ENCODE measurements at places on chromosomes 2 and 18. TPM values are rescaled to one million over a fixed set of nuclear protein-coding genes. Genes with fewer than 3 reads are reported as not detected.

Gene CCDC148
- total RNA-seq: 0.64 TPM

Gene ABCG8
- total RNA-seq: not detected

Gene LOXHD1
- 0.76 TPM for total RNA-seq

Gene HOXD8
- 2.1 TPM for total RNA-seq

Gene IGFBP5
- total RNA-seq: 101 TPM

Gene BUB1
- 10.9 TPM for total RNA-seq

Gene L3MBTL4
- 10.1 TPM for total RNA-seq

Gene EPHA4
- total RNA-seq: 17.7 TPM

- no peak for DNase-seq
These were observed 1.6 kb downstream of the MFSD2B start for GRCh38 chr2:24011250-24012104.

DNA sequence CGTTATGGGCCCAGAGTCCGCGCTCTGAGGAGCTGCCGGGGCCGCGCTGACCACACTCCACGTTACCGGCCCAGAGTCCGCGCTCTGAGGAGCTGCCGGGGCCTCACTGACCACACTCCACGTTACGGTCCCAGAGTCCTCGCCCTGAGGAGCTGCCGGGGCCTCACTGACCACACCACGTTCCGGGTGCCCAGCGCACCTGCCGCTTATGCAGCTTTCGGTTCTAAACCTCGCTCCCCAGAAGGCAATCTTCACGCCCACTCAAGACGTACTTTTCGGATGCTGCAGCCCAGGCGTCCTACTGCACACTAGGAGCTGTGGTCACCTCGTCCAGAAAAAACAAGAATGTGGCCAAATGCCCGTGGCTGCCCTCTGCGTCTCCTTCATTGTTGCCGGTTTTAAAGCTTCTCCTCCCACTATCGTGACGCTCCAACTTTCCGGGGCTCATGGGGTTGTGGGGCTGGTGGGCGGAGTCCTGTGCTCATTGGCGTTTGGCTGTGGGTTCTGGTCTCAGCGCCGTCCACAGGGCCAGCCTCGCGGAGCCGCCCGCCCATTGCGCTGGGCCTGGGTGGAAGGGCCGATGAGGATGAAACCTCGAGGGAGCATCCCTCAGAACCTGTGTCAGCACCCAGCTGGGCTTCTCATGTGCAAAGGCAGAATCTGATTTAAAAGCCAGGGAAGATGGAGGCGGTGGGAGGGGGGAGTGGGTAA, 11.9 kb downstream of the KCNG2 start:
- no peak for DNase-seq

DNA sequence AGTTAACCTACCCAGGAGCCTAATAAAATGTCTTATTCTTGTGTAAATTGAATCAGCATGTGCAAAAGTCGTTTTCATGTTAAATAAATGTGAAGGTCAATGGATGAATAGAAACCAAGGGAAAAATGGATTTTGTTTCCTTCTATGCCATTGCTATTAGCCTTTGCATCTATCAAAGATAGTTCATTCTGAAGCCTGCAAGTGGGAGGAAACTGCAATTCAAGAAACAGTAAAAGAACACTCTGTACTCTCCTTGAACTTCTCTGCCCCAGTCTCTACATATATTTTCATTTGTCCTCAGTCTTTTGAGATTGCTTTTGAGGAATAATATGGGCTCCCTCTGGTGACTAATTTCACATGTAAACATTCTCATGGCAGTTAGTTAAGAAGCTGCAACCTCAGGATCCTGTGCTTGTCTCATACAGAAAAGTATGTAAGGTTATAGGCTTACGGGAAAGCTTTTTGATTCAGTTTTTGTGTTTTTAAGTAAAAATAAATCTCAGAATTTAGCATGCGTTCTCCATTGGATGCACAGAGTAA, 1590.0 kb upstream of the LRRTM1 start:
- DNase-seq: peak; percentile 28

DNA sequence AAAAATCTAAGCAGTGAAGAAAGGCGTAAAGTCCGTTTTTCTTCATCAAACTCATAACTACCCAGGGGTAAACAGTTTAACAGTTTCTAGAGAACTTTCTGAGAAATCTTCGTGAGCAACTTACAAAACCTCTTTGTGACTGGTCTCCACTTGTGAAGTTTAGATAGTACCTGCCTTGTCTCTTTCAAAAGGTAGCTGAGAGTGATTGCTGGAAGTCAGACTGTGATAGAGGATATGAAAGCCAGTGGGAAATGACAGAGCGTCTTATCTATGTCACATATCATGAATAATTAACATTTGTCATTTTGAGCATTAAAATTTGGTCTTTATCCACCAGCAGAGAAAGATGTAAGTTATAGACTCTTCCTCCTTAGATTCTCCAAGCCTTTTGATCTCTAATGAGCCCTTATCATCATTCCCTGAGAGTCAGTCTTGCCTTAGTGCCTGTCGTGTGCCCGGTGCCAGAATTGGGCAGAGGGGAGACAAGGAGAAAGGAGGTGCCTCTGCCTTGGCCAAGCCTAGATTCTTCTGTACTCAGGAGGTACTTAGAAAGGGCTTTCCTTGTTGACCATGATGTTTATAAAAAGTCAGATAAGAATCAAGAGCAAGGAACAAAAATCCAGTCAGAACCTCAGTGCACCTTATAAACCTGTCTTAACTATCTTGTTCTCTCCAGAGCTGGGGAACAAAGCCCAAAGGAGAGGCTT, 205.1 kb upstream of the EPAS1 start:
- no peak for DNase-seq

DNA sequence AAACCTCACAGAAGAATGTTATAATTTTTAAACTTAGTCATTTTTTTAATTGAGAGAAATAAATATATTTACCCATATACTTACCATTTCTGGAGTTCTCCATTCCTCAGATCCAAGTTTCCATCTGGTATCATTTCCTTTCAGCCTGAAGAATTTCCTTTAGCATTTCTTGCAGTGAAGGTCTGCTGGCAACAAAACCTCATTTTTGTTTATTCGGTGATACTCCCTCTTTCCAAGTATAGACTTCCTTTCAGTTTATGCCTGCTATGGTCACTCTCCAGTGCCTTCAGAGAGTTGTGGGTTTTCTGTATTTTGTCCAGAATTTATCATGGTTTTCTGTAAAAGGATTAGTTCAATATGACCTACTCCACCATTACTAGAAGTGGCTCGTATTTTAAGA, 17.0 kb downstream of the WDPCP start:
- no peak for DNase-seq

GRCh38 chr2:78245394-78246135, 723.4 kb upstream of the LRRTM4 start:
- DNase-seq: no peak

- DNase-seq: no peak
These were observed 19.5 kb upstream of the TSPYL6 start for GRCh38 chr2:54275541-54275940.

DNA sequence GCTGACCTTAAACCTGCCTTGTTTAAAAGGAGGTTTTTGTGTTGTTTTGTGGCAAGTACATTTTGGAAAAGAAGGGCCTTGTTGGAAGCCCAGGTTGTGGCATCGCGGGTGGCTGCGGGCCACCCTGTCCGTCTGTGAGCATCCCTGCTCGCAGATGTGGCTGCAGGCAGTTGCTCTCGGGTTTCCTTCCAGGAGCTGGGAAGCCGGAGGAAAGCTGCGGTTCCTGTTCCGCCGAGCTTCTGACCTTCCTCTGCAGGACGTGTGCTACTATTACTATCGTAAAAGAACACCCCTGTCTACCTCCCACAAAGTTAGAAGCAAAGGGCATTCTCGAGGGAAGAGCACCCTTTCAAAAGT, 766 bp downstream of the MFF start:
- peak; percentile 75 for DNase-seq

- no peak for DNase-seq
These were observed 89.0 kb downstream of the GALNT14 start for GRCh38 chr2:31049264-31049663.

GRCh38 chr2:27915191-27915590, 24.7 kb downstream of the BABAM2 start:
- no peak for DNase-seq

DNA sequence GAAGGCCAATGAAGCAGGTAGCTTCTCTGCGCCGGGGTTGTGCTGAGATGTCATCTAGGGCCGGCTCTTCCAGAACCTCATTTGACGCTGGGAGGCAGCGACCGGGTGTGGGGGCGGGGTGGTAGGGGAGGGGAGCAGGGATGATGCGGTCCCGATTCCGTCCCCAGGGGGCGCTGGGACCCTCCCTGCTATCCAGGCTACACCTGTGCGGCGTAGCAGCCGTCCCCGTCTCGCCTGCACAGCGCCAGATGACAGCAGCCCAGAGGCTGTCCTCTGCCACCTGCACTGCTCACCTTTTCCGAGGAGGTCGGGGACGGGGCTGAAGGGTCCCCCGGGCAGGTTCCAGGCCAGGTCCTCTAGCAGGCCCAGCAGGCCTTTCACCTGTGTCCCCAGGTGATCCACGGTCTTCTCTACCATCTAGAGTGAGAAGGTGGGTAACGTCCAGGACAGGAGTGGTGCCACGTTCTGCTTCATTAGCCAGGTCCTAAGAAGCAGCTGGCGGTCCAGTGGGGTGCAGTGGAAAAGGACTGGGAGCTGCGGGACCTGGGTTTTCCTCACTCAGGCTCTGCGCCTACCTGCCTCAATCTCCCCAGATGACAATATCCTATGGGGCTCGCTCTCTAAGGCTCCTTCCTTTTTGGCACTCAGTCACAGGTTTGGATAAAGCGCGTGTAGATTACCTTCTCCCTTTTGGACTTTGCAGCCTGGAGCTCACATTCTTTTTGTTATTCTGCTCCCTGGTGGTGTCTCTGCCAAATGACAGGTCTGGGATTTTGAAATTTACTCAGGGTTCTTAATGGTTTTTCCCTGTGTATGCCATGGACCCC, 56.0 kb upstream of the RAB6C start:
- DNase-seq: no peak

DNA sequence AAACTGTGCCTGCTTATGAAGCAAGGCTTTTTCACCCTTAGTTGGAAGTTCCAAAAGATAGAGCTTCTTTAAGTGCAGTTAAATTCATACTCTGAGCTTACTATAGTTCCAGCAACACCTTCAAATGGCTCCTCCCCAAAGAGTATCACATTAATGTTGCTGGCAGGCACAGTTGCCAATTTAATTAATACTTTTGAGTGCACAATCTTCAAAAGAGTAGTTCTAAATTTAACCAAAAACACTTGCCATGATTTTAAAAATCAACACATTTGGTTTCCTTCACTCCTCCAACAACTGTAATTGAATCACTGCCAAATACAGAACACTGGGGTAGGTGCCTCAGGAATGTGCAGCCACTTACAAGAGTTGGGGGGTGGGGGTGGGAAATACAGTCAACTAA, 150.6 kb upstream of the UBE2E3 start:
- no peak for DNase-seq

GRCh38 chr2:109123586-109124201, 5.3 kb upstream of the SH3RF3 start:
- no peak for DNase-seq

GRCh38 chr2:238689871-238690389, 158.0 kb upstream of the TWIST2 start:
- no peak for DNase-seq

DNA sequence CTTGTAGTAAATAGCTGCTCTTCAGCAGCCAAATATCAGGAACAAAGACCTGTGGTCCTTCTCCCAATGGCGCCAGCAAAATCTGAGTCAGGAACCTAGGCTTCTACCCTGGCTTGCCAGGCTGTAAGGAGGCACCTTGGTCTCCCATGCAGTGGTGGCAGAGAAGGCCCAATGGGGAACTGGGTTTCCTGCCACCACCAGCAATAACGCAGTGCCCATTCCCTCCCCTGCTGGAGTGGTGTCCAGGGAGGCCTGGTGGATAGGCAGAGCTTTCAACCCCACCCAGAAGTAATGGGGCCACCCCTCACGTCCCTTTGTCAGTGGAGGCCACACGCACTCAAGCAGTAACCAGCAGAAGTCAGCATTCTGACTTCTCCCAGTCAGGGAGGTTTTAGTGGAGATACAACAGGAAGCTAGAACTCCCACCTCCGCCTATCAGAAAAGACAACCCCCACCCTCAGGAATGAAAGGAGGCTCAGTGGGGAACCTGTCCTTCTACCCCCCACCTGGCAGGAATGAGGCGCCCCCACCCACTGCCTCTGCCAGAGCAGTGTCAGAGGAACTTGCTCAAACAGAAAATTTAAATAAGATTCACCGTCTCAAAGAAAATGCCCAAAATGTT, 132.4 kb downstream of the COPS8 start:
- no peak for DNase-seq

GRCh38 chr2:230991598-230991997, 4.3 kb upstream of the SPATA3 start:
- no peak for DNase-seq

DNA sequence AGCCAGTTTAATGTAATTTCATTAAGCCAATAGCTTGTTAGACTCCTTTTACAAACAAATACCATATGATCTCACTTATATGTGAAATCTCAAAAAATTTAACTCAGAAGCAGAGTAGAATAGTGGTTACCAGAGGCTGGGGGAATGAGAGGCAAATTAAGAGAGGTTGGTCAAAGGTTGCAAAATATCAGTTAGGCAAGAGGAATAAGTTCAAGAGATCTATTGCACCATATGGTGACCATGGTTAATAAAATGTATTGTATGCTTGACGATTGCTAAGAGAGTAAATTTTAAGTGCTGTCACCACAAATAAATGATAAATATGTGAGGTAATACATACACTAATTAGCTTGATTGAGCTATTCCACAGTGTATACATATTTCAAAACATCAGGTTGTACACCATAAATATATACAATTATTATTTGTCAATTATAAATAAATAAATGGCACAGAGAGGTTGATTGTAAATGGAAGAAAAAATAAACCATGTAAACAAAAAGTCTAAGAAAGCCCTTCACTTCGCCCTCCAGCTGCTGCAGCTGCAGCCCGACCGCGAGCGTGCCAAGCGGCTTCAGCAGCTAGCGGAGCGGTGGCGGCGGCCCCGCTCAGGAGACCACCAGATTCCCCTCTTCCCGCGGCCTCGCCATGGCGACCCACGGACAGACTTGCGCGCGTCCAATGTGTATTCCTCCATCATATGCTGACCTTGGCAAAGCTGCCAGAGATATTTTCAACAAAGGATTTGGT, 23.0 kb upstream of the ACTR2 start:
- no peak for DNase-seq

DNA sequence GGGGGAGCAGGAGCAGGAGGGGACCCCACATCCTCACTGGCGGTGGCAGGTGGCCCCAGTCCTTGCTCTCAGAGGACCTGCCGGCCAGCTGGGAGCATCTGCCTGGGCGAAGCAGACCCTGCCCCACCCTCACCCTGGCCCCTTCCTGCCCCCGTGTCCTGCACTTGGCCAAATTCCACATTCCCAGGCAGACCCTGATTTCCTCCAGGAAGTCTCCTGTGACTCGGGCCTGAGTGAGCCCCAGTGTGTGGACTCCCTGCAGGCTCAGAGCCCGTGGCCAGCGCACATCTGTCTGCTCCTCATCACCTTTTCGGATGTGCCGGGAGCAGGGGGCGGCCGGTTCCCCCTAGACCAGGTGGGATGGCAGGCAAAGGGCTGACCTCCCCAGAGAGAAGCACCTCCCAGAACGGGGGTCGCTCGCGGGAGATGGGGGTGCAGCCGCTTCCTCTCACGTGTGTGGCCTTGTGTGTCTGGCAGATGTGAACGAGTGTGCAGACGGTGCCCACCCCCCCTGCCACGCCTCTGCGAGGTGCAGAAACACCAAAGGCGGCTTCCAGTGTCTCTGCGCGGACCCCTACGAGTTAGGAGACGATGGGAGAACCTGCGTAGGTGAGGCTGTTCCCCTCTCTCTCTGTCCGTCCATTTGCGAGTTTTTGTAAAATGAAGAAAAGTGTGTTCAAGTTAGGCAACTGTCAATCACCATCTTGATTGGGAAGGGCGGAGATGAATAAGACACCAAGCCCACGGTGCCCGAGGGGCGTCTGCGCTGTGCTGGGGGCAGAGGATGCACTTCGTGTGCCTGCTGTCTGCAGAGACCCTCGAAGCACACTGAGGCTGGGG, 90.4 kb downstream of the TPO start:
- peak; percentile 23 for DNase-seq
